ENCODE measurements at places on chromosomes 5 and 9.

GRCh38 chr5:75405296-75405695 lies 68.3 kb downstream of the HMGCR start:
- DNase-seq, result no peak

DNA sequence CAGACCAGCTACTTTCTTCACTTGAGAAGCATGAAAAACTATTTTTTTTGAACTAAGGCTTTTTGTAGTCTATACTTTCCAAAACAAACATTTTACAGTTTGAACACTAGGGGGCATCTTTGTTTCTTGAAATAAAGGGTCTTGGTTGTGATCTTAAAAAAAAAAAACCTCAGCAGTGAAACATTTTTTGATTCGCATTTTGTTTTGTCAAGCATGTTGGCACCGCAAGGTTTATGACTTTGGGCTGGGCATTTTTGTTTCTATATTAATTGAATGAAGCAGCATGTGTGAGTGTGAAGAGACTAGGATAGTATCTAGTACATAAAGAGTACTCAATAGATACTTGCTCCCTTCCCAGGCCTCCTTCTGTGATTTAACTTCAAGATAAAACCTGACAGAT lies 31.6 kb upstream of the ACOT12 start:
- DNase-seq, result no peak

- no peak for DNase-seq
Observed at GRCh38 chr5:143826951-143827444, 15.0 kb downstream of the HMHB1 start.

DNA sequence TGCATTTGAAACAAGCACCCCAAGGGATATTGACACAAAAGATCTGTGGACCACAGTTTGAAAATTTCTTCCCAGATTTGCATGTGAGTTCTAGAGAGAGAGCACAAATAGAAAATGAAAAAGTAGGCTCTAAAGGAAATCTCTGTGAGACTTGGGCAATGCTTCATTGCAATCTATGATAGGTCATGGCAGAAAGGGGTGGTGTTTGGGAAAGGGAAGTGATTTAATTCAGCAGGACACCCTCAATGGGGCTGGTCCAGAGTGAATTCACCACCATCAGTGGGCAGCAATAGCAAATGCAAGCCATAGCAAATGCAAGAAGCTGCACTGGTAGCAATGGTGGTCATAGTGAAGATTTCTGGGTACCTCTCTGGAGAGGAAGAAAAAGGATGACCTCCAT lies 58.1 kb downstream of the ANKRD55 start:
- DNase-seq, result no peak

DNA sequence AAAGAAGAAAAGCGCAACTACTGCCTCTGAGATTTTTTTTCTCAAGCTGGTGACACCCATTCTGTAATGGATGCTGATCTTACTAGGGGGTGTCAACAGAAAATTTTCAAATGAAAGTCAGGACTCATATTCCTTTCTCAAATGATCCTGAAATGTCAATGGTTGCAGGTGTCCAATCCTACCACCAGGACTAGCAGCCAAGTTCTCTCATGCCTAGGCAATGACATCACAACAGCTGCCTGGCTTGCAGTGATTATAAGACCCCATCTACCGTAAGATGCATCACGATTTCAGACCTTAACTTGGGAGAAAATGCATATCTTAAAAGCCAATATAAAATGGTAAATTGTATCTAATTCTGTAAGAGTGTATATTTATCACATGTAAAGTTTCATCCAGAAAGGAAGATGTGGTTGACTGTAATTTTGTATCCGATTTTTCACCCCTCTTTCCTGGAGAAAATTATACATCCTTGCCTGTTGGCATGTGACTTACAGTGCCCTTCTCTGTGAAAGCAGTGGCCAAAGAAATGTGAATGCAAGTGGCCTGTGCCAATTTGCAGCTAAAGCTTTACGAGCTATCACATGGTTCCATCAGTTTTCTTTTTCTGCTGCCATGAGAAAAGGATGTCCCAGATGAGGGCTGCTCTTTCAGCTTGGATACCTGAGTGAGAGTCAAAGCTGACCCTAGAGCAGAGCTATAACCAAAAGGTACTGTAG lies 104.4 kb downstream of the DENND1A start:
- DNase-seq, result no peak

GRCh38 chr9:27094640-27095298 lies 14.3 kb upstream of the TEK start:
- DNase-seq, result no peak

DNA sequence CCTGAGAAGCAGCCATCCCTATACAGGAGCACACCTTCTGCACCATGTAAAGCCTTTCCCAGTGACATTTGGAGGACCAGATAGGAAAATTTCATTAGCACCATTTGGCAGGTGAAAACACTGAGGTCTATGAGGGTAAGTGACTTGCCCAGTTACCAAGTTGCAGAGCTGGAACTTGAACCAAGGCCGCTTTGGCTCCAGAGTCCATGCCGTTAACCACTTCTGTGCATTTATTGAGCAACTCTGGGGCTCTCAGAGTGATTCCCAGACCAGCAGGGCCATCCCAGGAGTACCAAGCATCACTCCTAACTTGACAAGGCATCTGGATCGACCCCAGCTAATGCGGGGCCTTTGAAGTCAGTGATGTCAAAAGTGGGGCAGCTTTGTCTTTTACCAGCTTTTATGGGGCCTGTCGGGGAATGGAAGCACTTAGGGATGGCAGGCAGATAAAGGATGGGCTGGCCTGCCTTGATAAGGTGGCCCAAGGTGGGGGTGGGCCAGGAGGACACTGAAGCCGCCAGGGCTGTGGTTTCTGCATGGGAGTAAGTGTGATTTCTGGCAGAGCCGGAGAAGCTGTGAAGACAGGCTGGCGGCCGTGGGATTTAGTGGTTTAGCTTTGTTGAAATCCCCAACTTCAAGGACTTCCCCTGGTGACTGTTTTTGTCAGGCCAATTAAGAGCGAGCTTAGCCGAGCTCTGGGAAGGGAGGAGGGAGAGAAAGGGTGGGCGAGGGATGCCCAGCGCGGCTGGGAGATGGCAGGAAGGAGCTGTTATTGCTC lies 127.3 kb downstream of the MACROH2A1 start:
- no peak for DNase-seq

- no peak for DNase-seq
Observed at GRCh38 chr9:90921969-90922368, 120.3 kb downstream of the SYK start.

DNA sequence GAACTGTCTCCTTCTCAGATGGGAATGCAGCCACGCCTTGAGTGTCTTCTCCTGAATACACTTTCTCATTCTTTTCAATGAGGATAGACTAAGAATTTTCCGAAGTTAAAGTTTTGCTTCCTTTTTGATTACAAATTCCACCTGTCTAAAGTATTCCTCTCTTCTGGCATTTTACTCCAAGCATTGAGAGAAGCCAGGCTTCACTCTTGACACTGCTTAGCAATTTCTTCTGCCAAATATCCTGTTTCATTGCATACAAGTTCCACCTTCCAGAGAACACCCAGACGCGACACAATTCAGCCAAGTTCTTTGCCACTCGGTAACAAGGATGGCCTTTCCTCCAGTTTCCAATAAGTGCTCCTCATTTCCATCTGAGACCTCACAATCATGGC lies 35.6 kb upstream of the COL5A1 start:
- no peak for DNase-seq

DNA sequence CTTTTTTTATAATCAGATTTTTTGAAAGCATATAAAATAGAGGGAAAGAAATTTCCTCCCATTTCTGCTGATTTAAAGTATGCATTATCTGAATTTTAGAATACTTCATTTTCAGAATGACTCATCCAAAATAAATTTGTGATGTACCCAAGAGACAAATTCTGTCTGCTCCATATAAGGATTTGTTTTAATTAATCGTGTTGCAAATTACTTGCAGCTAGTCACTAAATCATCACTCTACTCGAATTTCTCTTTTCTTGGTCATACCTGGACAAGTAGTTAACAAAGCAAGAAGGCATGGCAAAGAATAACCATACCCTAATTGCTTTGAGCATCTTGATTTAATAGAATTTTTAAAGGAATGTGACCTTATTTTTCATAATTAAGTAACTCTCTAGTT lies 284.1 kb upstream of the GRAMD2B start:
- no peak for DNase-seq

GRCh38 chr5:74382987-74383593 lies 257.4 kb downstream of the ENC1 start:
- DNase-seq, result peak; percentile 60

DNA sequence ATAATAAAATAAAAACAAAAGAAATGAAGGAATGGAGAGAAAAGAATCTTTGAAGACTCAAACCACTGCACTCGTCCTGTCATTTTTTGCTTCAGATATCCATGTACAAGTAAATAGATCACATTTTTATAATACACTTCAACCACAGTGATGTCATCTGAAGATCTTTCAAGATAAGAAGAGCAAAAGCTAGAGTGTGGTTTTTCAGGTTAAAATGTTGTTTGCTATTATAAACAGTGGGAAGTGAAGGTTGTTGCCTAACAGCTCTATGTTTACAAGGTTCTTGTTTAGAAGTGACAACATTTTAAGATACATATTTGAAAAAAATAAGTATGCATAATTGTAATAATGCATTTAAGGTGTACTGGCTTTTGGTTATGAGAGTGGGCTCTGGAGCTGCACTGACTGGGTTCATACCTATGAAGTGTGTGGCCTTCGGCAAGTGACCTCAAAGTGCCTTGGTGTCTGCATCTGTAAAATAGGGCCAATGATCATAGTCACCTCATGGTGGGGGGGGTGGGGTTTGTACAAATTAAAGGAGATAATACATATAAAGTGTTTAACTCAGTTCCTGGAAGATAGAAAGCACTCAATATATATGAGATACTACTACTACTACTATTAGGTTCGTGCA lies 45.5 kb upstream of the IL7R start:
- no peak for DNase-seq

- no peak for DNase-seq
Observed at GRCh38 chr5:77305956-77306355, 95.5 kb downstream of the PDE8B start.

DNA sequence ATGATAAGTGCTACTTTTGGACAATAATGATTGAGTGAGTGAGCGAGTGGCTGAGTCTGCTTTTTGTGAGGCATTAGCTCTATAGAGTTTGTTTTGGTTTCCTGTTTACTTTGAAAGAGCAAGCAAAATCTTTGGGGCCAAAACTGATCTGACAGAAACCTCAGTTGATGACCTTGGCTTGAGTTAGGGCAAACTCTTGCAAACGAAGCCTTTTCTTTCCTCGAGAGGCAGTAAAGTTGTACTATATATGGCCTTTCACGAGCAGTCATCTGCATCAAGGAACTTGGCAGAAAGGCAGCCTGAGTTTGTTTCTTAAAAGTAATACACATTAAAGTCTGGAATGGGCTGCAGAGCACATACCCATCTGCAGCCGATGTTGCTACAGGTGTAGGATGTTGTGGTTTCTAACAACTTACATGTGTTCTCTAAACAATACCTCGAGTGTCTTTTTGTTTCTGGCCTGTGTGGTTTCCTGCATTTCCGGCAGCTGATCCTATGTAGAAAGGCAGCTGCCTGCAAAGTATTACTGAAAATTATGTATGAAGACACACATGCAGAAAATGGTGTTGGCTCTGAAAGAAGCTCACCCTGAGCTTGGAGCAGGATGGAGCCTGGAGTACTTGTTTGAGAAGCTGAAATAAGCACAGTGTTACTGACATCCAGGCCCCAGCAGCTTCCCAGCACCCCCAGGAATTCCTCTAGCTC lies 60.8 kb downstream of the FOXD1 start:
- DNase-seq, result no peak

- no peak for DNase-seq
Observed at GRCh38 chr5:76162335-76162734, 79.2 kb downstream of the SV2C start.

GRCh38 chr5:80962630-80963520 lies 2.7 kb downstream of the RASGRF2 start:
- no peak for DNase-seq

DNA sequence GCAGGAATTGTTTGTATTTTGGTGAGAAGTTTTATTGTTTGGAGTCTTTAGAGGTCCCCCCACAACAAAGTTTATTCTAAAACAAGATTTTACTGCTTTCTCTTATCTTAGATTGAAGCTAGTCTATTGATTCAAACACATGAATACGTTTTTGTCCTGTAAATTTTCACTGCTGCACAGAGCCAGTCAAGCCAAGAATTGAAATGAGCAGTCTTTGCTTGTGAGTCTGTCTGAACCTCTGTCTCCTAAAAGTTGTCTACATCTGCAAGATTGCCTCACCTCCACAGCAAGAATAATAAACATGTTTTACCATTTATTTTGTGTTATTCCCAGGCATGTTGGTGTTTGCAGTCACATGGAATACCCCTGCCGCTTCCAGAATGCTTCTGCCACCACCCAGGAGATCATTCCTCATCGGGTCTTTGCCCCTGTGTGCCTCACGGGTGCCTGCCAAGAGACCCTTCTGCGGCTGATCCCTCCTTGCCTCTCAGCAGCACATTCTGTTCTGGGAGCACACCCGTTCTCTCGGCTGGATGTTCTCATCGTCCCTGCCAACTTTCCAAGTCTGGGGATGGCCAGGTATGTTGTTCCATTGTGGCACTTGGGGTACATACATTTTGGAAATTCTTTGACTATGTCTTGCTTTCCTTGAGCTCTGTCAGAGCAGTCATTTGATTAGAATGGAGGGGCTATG lies 74.1 kb downstream of the AOPEP start:
- no peak for DNase-seq

DNA sequence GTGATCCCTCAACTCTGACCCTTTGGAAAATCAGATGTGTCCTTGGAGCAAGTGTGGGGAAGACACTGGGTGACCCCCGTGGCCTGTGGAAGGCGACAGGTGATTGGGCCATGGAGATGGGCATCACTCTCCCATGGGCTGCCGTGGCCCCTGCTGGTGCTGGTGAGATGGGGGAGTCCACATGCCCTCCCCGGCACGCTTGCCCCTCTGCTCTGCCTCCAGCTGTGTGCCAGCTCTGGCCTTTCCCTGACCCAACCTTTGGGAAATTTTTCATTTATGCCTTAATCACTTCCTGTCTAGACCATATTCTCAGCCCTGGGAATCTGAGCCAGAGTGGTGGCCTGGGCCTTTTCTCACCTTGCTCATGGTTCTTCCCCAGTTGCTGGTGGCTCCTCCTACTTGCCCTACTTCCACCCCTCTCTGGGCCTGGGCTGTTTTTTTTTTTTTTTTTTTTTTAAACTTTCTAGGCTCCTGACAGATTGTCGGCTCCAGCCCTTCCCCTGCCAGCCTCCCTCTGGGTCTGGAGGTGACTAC lies 56.6 kb downstream of the RGS3 start:
- no peak for DNase-seq

DNA sequence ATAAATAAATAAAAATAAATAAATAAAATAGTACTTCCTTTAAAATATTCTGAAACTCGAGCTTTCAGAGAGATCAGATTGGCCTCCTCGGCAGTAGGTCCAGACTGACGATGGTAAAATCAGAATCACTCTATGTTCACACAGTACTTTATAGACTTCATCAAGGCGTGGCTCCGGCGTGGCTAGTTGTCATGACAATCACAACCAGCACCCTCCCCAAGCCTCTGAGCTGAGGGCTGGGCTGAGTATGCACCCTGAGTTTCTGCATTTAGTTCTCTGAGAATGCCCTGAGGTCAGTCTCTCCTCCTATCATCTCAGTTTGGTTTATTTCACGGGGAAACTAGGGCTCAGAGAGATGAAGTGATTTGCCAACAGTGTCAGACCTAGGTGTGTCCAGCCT lies 43.3 kb upstream of the BARHL1 start:
- DNase-seq, result no peak

GRCh38 chr5:65760504-65761275 lies 38.7 kb downstream of the NLN start:
- no peak for DNase-seq

GRCh38 chr5:154779105-154779504 lies 23.9 kb downstream of the LARP1 start:
- no peak for DNase-seq

Data from right forelimb (tissue), 1 donor.